Hypothalamus (tissue), 51 donors: ENCODE measurements at places on chromosomes 4 and X.

DNA sequence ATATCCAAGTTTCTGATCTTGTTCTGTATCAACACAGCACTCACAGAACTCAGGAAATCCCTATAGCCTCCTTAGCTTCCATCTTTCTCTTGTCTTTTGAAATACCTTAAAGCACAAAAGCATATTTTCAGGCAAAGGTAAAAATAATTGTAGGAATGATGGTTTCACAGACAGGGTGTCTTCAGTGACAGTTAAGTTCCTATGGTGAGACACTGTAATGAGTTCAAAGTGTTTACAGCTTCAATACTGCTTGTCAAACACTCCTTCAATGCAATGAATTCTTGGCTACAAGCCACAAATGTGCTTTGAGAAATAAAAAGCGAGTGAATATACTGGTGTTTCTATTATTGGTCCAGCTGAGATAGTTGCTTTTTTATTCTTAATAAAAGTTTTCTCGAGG lies 466.0 kb downstream of the DMD start:
- DNase-seq = no peak

- DNase-seq = no peak
Observed at GRCh38 chrX:152575331-152575730, 62.4 kb upstream of the GABRQ start.

DNA sequence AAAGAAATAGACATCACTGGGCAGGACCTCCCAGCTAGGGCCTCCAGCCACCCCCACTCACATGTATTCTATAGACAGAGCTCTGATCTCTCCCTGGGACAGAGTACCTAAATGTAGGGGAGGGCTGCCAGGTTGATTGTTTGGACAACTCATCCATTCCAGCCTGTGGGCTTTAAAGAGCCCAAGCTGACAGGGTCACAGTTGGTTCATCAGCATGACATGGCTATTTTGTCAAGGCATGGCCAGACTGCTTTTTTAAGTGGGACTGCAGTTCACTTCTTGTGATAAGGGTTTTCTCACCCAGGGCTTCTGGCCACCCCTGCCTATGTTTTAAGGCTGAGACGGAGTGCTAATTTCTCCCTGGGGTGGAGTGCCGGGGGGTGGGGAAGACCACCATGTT lies 63.3 kb downstream of the KLHL4 start:
- no peak for DNase-seq

GRCh38 chrX:11949291-11949690 lies 189.0 kb upstream of the FRMPD4 start:
- no peak for DNase-seq
